Activated T-helper 2 cell treated with anti-CD3 and anti-CD28 coated beads, Interferon-gamma antibody, Interleukin-2, Interleukin-4, amounts not matched to agents 10 μg/mL and 5 μg/mL and 100 μg/mL, durations not matched to agents 14 hours and 24 hours and 36 hours (primary cell): ENCODE measurements at places on chromosomes 3 and 15.

DNA sequence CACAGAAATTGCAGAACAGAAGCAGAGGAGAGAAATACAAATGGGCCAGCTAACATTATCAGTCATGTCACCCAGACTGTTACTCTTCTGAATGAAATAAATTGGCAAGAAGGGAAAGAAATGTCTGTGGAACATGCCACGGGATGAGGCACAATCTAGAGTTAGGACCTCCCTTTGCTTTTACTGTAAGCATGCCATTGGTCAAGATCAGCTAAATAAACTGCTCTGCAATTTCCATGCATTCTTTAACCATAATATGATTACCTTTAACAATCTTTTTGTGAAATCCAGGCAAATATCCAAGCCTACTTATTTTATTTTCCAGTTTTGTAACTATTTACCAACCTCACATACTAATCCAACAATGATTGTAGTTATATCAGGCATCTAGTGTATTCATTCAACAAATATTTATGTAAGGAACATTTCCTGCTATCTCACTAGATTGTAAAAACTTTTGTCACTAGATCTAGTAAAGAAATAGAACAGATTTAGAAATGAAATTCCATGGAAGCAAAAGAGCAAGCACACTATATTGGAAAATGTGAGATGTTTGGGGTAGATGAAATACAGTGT is 383.4 kb downstream of the MECOM start:
- DNase-seq: no peak

DNA sequence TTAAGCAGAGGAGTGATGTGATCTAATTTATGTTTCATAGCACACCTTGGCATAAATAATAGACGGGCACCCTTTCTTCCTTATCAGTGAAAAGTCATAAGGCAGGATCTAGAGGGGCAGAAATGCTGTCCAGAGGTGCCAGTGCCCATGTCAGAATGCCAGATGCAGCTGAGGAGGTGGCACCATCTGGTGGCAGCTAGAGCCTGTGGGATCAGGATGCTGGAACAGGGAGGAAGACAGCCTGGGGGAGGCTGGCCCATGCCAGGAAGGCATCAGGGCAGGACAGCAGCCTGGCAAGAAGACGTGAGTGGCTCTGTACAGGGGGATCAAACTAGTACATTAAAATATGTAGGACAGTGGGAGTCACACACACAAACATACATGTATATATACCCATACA is 16.5 kb downstream of the MYH15 start:
- DNase-seq: no peak

DNA sequence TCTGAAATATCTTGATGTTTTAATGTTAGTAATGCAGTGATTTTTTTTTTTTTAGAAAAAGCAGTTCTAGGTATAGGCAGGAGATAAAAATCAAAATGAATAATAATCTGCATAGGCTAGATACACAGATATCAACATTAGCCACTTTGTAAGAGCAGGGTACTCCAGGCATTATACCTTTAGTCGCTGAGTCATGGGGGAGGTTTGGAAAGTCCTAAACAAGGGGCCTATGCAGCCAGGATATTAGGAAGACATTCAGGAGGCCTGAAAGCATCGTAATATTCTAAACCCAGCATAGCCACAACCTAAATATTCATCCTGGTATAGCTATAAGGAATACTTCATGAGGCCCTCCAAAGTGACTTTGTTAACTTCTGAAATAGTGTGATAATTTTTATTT is 258.1 kb upstream of the NECTIN3 start:
- DNase-seq: no peak

GRCh38 chr3:197471221-197472010 is 84.4 kb downstream of the BDH1 start:
- no peak for DNase-seq

GRCh38 chr15:86162172-86162591 is 82.5 kb downstream of the AGBL1 start:
- DNase-seq: no peak

GRCh38 chr3:169295912-169296570 is 367.5 kb downstream of the MECOM start:
- DNase-seq: no peak

DNA sequence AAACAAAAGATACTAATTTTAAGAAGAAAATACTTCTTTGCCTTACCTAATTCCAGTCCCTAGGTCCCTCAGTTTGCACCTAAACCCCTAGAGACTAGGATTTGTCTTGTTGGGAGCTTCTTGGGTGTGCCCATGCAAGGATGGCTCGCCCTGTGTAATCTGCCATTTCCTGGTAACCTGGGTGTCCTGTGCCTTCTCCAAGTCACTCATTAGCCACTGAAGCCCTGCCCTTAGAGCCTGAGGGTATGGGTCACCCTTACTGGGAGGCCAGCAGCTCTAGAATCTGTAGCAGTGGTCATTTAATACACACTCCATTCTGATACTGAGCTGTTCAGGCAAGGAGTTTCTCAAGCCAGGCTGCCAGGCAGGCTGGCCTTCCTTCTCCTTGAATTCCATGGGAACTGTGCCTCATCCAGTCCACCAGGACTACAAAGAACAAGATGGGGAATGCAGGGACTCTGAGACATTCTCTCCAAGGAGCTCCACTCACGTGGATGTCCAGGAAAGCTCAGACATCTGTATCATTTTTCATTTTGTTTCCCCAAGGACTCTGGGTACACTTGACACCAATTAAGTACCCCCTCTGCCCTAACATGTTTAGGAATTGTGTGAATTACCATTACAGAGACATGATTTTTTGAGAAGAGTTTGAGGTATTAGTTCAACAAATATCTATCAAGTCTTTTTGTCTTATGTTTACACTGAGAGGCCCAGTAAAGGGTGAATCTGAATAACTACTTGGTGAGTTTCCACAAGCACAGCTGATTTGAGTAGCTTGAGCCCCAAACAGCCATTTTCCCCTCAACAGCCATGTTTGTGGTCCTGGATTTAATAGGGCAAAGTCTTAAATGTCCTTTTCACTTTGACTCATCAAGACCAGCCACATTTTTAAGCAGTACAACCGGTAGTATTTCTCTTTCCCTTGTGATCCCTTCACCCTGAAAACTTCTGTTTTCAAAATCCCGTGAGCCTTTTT is 52.6 kb downstream of the ARNT2 start:
- no peak for DNase-seq
